LHCN-M2 (cell line): ENCODE measurements at places on chromosomes 6 and 20. TPM values are rescaled to one million over a fixed set of nuclear protein-coding genes. Genes with fewer than 3 reads are reported as not detected.

DNA sequence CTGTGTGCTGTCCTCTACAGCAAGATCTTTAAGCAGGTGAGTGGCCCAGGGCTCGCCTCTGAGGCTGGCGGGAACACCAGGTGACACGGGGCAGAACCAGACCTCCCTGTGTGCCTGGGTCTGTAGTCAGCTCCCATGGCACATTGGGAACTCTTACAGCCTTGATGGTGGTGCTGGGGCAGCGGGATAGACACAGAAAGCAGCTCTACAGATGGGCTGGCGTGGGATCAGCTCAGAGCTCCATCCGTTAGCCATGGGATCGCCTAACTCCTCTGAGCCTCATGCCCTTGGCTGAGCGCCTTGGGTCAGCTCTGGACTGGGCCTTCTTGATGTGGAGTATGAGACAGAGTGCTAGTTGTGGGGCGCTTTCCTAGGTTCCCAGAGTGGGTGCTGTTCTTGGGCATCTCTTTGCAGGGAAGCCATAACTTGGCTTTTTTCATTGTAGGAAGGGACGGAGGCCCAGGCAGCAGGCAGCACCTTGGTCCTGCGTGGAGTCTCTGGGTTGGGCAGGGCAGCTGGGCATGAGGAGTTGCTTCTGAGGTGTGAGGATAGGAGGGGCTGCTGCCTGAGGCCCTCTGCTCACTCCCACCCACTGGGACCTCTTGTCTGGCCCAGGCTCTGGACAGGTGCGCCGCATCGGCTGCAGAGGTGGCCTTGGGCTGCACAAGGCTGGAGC is 51.3 kb downstream of the EFCAB8 start:
- no peak for DNase-seq

DNA sequence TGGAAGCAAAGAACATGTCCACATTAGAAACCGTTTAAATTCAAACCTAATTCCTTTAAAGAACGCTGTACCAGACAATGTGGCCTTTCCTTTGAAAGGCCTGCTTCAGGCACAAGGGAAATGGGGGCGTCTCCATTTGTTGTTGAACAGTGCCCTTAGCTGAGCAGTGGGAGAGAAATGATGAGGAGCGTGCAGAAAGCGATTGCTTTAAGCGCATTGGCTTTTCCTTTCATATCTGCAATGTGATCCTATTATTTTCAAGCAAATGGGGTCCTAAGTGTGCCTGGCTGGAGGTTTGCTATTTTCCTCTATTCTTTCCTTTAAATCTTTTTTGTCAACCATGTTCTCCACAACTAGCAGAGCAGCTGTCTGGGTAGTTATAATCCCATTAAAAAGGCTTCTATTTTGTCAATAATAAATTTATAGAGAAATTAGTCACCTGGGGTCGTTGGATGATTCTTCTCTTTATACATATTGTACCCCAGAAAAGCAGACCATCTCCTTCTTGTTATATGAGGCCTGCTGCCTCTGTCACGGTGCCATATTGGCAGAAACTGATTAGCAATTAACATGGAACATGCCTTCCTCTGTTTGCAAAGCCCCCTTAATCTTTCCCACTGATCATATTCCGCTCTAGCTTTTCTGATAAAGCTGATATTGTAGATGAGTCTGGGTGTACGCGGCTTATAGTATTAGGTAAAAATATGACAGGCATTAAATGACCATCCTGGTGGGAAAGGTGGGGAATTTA is 151.1 kb upstream of the JAG1 start:
- DNase-seq: no peak

- no peak for DNase-seq
These were observed 46.3 kb downstream of the MAP3K4 start for GRCh38 chr6:161037873-161038228.

DNA sequence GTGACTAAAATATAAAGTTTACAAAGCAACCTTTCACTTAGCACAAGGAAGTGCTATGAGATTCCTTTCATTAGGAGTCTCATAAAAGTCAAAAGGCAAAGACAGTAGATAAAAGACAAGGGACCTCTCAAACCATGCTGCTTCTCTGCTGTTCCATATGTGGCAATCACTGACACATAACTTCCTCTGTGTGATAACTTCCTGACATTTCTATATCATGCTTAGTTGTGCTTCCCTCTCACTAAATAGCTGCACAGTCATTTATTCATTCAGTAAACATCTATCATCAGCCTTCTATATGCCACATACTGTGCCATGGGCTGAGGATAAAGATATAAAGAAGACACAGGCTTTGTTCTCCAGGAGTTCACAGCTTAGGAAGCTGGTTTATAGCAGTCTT is 214.8 kb upstream of the GRIK2 start:
- DNase-seq: no peak

Gene RAB44
- total RNA-seq: not detected in 2 replicates
